ENCODE measurements at places on chromosomes 2 and 18. TPM values are rescaled to one million over a fixed set of nuclear protein-coding genes. Genes with fewer than 3 reads are reported as not detected.

The IL37 gene
- polyA plus RNA-seq = 1.6 TPM

The IWS1 gene
- 53.1 TPM for polyA plus RNA-seq

The COL5A2 gene
- polyA plus RNA-seq = 80.4 TPM

The REEP1 gene
- polyA plus RNA-seq = 36.9 TPM

DNA sequence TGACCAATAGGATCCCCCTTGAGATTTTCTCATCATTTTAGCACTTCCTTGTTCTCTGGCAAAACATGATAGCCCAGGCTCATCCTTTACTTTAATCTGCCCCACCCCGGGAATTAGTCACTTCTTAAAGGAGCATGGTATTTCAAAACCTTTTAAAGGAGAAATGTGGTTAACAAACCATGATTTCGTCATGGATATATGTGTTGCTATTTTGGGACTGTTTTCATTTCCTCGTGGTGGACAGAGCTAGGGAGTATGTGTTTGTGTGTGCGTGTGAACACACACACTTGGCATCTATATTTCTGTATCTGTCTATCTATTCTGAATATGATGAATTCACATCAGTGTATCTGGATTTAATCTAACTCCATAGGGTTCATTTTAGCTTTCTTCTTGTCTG, 128.1 kb downstream of the BIRC6 start:
- DNase-seq = no peak

DNA sequence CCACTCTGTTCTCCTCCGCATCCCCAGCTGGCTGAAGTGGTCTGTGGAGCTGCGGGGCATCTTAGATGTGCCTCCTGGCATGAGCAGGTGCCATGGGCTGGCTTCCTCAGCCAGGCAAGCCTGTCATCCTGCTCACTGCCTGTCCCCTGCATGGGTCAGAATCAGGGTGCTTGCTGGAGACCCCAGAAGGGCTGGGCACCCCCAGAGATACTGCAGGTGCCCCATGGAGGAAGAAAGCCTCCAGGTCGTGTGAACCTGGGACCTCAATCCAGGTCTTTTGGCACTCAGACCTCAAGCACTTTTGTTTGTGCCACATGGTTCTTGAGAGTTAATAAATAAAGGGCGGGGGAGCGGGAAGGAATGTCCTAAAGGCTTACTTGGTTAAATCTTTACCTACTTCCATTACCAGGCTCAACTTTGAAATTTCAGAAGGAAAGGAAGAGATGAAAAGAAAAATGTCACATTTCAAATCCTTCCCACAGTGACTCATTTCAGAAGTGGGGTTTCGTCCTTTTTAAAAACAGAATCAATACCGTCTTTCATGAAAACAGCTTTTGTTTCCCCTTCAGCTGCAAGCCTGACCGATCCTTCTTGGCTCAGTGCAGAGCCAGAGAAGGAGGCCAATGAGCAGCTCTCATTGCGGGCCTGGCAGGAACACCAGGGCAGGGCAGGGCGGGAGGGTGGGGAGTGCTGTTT, 69.9 kb downstream of the RHOB start:
- DNase-seq = no peak

DNA sequence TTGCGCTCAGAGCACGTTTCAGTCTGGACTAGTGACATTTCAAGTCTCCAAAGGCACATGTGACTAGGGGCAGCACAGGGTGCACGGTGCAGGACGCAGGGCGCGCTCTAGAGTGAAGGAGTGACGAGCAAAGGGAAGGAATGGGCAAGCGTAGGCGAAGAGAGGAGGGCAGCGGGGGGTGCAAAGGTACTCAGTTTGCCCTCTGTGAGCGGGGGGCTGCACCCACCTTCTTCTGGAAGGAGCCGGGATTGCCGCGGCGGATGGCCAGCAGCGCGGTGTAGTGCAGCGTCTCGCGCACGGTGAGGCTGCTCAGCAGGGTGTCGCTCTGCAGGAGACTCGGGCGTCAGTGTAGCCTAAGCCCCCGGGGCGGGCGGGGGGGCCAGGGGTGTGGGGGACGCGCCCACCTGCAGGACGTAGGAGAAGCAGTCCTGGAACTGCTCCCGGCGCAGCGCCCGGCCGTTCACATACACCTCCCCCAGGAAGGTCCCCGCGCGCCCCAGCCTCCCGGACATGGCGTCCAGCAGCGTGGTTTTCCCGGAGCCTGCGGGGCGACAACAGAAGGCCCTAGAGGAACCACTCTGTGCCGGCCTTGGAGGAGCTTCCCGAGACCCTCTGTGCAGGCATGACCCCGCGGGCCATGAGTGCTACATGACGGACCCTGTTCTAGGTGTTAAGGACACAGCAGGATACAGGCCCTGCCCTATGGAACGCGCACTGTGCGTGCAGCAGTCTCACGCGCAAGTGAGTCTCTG, 6.9 kb downstream of the ABCG5 start:
- DNase-seq = no peak

DNA sequence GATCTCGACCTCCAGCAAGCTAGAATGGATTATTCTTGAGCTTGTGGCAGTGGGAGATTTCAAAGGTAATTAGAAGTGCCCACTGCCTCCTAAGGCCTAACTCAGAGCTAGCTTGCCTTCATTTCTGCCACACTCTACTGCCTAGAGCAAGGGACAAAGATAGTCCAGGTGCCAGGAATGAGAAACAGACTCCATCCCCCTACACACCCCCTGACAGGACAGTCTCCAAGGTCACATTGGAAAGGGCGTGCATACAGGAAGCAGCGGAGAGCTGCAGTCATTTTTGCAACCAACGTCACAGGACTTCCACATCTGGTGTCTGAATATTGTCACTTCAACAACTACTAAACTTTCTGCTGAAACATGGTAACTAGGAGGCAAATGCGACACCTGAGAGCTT, 101.0 kb upstream of the SH3BP4 start:
- no peak for DNase-seq

- no peak for DNase-seq
Observed at GRCh38 chr2:154484338-154485099, 214.0 kb upstream of the KCNJ3 start.

DNA sequence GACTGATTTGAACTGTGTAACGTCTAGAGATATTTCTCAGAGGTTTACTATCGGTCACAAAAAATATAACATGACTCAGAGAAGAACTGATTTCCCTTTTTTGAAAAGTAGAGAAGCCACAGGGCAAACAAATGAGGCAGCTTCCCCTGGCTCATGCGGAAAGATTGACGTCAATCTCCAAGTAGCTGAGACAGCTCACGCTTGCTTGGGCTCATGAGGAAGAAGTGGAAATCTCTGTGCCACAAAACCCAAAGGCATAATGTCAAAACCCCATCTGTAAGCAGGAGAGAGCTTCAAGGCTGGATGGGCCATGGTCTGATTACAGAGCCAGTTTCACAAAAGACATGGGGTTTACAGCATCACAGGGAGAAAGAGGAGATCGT, 188.1 kb downstream of the ARL4C start:
- no peak for DNase-seq

DNA sequence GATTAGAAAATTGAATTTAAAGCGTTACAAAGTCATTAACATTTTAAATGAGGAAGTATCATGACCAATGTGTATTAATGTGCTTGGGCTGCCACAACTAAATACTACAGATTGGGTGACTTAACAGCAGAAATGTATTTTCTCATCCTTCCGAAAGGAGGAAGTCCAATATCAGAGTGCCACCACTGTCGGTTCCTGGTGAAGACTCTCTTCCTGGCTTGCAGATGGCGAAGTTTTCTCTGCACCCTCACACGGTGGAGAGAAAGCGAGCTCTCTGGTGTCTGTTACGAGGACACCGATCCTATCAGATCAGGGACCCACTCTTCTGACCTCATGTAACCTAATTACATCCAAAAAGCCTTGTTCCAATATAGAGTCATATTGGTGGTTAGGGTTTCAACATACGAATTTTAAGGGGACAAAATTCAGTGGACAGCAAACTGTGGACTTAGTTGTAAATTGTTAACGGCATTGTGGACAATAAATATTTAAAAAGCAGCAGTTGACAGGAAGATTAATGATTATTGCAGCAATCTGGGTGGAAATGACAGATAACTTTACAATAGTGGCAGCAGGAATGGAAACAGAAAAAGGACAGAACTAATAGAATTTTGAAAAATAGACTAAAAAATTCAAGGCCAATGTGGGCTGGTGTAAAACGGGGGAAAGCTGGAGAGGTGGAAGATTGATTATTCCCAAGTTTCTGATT, 35.1 kb upstream of the CYRIA start:
- DNase-seq = no peak

GRCh38 chr2:176504440-176504839, 235.2 kb downstream of the MTX2 start:
- no peak for DNase-seq

DNA sequence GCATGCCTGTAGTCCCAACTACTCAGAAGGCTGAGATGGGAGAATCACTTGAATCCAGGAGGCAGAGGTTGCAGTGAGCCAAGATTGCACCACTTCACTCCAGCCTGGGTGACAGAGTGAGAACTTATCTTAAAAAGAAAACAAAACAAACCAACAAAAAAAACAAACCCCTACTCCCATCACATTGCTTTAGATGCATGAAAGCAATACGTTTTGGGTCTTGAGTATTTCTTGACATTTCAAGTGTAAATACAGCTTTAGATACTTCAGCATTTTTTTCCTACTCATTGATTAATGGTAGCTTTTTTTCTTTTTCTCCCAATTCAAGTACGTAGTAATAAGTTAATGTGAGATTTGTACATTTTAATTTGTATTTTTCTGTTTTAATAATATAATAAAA, 20.3 kb downstream of the RASGRP3 start:
- no peak for DNase-seq

DNA sequence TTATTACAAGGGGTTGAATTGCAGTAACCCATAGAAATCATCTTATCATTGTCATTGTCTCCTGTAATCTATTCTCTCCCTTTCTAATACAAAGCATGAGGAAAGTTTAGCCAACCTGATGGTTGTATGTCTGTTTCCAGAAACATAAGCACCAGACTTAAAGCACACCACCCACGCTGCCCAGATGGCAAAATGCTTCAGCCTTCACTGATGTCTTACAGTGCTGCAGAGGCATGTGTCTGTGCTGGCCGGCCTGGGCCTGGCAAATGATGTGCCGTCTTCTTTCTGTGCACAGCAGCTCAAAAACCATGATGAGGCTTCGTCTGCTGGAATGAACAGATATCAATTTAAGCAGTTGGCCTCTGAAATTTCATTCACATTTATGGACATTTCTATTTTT, 443.0 kb upstream of the RGPD4 start:
- DNase-seq = no peak

DNA sequence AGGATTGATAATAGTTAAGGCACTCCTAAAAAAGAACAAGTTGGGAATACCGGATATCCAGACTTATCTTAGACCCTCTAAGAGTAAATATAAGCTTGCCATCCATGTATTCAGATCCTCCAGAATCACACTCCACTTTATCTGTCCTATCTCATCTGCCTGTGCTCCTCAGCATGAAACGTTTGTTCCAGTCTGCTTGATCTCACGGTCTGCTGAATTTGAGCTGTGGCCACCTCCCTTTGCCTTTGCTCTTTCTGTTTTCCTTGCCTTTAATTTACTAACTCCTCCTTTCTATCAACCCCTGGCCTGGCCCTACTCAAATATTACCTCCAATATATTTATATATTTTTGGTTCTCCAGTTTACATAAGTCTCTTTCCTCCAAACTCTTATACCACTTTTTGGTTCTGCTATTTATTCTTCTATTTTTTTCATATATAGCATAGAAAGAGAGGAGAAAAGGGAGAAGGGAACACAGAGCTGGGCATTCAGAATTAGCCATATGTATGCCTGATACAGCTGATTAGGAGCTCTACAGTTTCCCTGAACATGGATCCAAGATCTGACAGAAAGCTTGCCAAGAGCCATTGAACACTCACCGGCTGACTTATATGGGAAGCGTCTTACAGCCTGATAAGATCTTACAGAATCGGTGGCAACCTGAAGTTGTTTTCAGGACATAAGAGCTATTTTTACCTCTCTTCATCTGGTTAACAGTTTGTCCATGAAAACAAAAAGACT, 21.8 kb upstream of the DNAJC27 start:
- DNase-seq = no peak

DNA sequence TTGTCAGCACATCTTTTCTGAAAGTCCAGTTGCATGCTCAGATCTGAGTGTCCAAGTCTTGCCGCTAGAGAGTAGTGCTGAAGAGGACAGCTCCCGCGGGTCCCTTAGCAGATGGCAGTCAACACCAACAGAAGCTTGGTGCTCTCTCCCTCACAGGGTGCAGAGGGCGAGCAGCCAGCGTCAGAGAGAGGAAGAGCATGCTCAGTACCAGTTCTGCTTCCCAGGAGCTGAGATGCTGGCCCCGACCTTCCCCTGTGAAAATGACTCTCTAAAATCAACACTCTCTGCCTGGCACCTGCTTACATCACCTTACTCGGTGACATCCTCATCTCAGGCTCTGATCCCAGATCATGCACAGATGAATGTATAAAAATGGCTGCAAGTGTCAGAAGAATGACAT, 86.0 kb upstream of the TWIST2 start:
- DNase-seq = no peak

Data from large intestine (tissue), 12 donors.